Gastrocnemius medialis (tissue), 4 donors: ENCODE measurements at places on chromosomes 6 and 20. TPM values are rescaled to one million over a fixed set of nuclear protein-coding genes. Genes with fewer than 3 reads are reported as not detected.

DNA sequence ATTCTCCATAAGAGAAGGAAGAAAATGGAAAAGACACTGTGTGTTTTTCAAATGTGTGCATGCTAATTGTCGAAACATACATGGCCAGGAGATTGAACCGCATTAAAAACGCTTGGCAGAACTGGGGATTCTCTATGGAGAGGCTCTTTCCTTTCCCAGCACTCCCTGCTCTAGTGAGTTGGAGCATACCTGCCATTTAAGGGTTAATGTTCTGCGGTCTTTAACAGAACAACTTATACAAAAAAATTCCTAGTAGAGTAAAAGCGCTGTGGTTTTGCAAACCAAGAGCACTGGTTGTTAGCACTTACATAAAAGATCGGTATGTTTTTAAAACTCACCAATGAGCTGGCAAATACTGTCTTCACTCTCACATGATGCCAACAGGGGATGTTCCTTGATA, 1.5 kb downstream of the TAGAP start:
- no peak for DNase-seq

Gene PPP1R3G
- total RNA-seq: 0.10 TPM

GRCh38 chr6:14751645-14752175, 494.2 kb upstream of the JARID2 start:
- DNase-seq: no peak

- no peak for DNase-seq
Measured at GRCh38 chr20:35515949-35516645, 13.4 kb downstream of the C20orf173 start.

DNA sequence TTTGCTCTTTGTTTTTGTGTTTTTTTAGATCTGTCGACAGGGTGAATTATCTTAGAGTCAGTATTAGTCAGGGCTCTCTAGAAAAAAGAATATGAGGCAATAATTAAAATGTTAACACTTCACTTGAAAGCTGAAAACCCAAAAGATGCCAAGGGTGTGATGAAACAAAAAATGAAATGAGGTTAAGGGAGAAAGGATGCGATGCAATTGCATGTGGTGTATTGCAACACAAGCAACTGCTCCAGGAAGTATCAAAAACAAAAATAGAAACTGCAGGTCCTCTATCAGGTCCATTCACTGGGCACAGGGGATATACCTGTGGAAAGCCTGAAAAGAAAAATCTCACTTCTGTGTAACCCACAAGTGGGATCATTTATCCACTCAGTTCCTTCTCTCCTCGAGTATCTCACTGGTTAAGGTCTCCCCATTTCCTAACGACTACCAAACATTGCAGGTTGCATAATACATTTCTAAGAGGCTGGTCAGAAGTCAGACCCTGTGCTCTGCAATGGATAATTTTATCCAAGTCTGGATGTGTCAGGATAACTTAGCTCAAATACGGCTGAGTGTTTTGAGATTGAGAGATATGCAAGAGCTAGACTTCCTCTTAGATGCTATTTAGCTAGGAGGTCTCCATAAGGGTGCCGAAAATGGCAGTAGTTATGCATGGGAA, 257.7 kb upstream of the GJE1 start:
- no peak for DNase-seq

DNA sequence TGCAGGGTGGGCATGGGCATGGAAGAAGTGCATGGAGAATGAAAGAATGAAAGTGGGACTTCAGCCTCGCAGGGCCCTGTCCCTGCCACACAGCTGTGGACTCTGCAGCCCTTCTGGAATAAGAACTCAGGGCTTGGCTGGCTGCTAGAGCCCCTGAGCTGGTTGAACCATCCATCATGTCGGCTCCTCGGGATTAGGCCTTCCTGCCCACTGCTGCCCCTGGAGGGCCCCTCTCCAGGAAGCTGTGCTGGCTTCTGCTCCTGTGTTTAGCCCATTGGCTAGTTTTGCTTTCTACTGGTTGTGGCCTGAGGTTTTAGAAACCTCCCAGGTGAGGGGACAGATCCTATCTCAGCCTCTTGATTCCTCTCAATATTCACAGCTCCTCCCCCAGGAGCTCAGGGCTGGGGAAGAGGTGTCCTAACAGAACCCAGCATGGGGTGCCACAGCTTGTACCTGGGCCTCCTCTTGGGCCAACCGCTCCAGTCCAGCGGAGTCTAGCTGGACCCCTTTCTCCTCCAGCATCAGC, 7.9 kb downstream of the AARS2 start:
- DNase-seq: no peak

DNA sequence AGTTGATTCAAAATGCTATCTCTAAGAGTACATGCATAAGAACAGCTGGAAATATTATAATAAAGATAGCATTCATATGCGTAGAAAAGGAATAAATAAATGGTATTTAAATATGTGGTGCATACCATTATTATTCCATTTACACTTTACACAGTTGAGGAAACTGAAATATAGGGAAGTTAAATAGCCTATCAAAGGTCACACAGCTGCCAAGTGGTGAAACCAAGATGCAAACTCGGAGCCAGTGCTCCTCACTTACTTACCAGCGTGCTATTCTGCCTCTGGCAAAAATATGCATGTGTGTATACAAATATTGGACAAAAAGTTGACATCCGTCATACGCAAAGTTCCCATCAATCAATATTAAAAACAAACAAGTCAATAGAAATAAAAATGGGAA, 22.3 kb upstream of the ANKEF1 start:
- DNase-seq: no peak

Gene GNMT
- total RNA-seq: 0.61 TPM

Gene ERVFRD-1
- not detected for total RNA-seq

- DNase-seq: no peak
Measured at GRCh38 chr6:14754751-14755513, 490.9 kb upstream of the JARID2 start.

Gene B3GALT4
- 1.7 TPM for total RNA-seq

DNA sequence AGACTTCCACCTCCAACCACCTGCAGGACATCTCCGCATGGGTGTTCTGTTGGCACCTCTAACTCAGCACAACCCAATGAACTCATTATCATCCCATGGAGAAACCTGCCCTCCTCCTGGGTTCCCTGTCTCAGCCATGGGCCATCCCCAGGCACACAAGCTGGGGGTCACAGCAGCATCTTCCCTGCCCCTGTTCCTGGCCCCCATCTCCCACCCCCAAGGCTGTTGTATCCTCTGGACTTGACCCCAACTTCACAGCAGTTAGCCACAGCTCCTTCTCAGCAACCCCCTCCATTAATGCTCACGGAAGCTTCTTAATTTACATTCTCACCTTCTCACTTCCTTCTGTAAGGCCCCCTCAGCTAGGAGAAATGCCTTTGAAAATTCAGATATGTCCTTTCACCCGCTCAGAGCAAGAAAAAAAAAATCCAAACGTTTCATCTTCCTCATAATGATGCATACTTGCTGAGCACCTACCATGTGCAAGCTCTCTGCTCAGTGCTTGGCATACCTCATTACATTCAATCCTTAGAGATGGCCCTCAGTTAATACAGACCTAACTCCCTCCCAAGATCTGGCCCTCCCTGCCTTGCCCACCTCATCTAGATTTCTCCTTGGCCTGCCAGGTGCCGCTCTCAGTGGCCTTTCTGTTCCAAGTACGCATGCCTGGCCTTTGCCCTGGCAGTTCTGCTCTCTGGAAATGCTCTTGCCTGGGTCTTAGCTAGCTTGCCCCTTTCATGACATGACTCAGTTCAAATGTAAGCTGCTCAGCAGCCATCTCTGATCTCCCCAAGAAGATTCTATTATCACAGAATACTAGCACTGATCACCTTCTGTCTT, 2.5 kb upstream of the NELFCD start:
- DNase-seq: no peak

Gene WFDC2
- total RNA-seq: not detected

DNA sequence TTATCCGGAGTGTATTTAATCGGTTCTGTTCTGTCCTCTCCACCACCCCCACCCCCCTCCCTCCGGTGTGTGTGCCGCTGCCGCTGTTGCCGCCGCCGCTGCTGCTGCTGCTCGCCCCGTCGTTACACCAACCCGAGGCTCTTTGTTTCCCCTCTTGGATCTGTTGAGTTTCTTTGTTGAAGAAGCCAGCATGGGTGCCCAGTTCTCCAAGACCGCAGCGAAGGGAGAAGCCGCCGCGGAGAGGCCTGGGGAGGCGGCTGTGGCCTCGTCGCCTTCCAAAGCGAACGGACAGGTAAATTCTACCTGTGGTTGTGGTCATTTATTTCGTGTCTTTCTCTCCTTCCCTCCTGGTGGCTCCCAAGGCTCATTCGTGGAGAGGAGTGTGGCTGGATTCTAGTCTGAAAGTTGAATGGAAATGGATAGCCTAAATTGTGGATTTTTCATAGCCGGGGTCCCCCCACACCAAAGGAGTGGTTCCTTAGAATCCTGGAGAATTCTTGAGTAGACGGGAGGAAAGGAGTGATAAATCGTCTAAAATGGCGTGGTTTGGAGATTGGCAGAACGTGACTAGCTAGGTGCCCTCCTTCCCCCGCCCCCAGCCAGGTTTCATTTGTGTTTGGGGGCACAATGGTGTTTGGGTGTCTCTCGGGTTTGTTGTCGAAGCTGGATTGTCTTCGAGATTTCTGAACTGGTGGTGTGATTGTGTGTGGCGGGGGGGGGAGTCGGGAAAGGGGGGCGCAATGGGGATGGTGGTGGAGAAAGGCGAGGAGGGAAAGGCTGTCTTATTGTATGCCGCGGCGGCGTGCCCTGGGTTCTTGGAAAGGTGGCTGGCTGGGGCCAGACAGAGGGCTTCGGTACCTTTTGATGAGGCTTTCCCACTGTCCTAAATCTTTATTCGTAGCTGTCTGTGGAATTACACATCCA, 673 bp downstream of the MARCKS start:
- DNase-seq: no peak

DNA sequence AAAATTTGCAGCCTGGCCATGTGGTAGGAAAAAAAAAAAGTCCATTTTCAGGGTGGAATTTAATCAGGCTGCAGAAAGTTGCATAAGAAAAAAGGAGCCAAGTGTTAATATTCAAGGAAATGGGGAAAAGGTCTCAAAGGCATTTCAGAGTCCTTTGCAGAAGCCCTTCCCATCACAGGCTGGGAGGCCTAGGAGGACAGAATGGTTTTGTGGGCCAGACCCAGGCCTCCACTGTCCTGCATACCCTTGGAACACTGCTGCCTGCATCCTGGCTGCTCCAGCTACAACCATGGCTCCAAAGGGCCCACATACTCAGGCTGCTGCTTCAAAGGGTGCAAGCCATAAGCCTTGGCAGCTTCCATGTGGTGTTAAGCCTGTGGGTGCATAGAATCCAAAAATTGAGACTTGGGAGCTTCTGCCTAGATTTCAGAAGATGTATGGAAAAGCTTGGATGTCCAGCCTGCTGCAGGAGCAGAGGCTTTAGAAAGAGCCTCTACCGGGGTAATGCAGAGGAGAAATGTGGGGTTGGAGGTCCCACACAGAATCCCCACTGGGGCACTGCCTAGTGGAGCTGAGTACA, 239.0 kb upstream of the STXBP5 start:
- no peak for DNase-seq

DNA sequence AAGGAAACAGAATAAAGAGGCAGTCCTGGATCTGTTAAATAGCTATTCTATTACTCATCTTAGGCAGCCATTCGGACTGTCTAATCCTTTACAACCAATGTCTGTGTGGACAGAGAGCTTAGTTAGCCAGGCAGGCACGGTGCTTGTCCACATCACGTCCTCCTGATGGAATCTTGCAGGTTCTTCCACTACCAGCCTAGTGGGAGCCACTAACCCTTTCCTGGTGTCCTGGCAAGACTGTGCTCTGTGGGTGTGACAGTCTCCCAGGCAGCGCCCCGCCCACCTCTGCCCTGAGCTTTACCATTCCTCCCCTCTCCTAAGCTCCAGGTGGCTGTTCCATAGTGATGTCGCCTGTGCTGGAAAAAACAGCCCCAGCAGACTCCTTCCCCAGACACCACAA, 78.3 kb upstream of the CLDN20 start:
- no peak for DNase-seq
